NCI-H2081 treated with DMSO at 0.1 percent for 48 hours (cell line): ENCODE measurements at places on chromosomes 11 and 22.

DNA sequence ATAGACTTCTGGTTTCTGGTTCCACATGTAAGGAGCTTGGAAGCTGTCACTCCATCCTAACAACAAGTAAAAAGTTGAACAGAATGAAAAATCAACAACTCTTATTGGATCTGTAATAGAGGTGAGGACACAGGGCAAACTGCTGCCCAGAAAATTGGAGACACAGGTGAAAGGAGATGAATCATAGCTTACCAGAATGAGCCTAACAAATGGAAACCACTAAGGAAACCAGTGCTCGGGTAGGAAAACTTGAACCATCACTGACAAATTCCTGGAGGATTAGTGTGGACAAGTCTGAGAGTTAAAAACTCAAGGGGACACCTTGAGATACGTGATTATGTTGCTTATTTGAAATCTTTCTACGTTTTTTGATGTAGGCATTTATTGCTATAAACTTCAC, 52.1 kb downstream of the GDPD4 start:
- no peak for DNase-seq

- DNase-seq, result no peak
These were observed 2.2 kb downstream of the TBX1 start for GRCh38 chr22:19762568-19763457.

DNA sequence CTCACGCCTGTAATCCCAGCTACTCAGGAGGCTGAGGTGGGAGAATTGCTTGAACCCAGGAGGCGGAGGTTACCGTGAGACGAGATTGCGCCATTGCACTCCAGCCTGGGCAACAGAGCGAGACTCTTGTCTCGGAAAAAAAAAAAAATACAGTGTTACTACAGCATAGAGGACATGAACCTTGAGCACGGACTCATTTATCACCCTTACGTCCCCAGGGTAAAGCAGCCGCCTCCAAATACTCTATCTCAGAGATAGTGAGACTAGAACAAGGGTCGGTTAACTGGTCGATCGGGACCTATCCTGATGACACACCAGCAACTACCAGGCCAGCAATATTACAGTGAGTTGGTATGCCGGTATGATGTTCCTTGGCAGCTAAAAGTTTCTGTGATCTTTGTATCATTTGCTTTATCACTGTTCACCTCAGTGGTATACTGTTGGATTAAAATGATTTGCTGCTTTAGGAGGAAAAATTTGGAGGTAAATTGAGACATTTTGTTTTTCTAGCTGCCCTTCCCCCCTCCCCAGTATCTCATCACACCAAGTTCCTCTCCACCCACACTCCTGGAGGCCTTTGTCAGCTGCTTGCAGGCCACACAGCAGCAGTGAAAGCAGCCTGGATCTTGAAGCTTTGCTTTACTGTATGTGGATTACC, 7.0 kb upstream of the SIDT2 start:
- no peak for DNase-seq

DNA sequence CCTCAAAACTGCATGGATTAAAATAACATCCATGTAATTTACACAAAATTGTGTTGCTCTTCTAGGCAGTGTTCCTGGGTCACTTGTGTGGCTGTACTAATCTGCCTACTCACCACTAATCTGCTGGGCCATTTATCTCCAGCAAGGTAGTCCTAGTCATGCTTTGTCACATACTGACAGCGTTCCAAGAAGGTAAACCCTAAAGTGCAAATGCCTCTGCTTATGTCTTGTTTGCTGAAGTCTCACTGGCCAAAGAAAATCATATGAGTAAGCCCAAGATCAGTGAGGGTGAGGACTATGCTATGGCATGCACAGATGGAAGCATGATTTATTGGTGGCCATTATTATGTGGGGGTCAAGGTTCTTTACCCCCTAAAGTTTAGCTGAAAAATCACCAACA, 630.2 kb upstream of the LUZP2 start:
- no peak for DNase-seq

DNA sequence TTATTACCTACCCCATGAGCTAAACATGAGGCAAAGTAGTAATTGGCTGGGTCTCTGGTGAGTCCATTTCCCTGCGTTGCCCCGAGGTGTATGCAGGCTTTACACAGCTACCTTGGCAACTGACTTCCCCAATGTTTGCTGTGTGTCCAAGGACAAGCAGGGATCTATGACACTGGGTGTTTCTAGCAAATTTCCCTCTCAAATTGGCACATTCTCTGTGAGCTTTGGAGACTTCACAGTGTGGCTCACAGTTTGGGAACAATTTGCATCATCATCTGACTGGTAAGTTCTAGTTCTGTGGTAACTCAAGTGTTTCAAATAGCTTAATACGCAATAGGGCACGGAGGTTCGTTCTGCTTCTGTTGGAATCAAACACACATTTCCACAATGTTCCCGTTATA, 12.5 kb downstream of the NNMT start:
- DNase-seq, result peak; percentile 77
